RKO (cell line): ENCODE measurements at places on chromosomes 3 and 15.

DNA sequence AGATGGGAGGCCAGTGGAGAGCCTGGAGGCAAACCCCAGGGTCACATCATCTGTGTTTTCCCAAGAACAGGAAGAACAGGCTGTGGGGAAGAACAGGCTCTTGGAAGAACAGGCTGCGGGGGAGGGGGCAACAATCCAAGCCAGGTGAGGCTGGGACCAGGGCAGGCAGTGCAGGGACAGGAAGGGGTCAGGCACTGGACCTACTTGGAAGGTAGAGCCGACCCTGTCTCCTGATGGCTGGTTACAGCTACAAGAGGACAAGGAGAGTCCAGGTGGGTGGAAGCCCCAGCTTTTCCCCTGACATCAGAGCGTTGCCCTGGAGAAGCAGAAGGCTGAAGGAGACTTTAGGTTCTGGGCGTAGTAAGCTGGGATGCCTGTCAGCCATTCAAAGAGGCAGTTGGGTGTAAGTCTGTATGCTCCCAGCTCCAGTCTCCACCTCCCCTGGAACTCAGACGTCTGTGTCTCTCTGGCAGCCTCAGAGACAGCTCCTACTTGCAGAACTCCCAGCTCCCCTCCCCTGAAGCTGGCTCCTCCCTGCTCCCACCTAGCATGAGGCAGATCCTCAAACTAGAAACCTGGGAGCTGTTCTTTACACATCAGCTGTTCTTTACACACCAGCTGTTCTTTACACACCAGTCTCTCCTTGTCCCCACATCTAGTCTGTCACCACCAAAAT, 130.9 kb downstream of the DNAJB8 start:
- no peak for DNase-seq

DNA sequence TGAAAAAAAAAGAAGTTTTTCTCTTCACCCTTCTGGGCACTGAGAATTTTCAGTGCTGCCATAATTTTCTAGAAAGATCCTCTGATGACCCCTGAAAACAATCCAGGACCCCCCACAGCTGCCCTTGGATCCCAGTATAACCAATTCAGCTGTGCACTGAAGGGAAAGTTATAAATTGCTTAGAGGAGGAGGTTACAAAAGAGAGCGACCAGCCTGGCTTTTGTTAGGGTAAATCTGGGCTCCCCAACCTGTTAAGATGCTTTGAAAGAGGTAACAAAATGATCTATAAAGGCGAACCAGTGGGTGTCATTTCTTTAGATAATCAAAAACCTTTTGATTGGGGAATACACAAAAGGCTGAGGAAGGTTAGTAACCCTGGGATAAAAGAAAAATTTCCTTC, 407.9 kb upstream of the ATP11B start:
- DNase-seq, result no peak

DNA sequence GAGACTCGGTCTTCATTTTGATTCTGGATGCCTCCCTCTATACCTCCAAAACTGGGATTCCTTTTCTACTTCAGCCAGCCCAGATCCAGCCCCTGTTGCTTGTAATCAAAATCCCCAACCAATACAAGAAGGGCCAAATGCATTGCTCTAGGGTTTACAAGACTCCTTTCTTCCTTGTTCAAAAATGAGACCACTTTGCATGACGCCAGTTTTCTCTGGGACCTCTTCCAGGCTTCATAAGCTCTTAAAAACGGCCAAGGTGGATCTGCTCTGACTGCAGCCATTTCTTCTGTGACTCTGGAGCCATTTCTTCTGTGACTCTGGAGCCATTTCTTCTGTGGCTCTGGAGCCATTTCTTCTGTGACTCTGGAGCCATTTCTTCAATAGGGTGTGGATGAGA, 71.9 kb downstream of the ADAMTS17 start:
- DNase-seq, result no peak

- DNase-seq, result no peak
Measured at GRCh38 chr3:106288781-106289180, 420.0 kb upstream of the CBLB start.

DNA sequence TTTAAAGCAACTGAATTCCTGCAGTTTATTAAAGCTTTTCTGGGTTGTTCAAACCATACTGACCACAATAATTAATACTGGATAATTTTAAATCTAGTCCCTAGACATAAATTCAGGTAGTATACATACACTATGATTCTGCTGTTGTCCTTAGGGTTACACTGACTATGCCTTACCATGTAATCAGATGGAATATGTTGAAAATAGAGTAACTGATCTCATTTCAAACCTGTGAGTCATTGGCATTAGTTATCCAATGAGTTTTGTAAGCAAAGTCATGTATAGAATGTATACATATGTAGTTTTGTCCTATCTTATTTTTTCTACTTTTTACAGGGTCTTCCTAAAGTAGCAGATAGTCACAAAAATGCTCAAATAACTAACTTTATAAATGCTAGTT, 517.1 kb upstream of the CCDC54 start:
- DNase-seq, result peak; percentile 15

- no peak for DNase-seq
Measured at GRCh38 chr3:111607240-111607920, 12.2 kb upstream of the ZBED2 start.

DNA sequence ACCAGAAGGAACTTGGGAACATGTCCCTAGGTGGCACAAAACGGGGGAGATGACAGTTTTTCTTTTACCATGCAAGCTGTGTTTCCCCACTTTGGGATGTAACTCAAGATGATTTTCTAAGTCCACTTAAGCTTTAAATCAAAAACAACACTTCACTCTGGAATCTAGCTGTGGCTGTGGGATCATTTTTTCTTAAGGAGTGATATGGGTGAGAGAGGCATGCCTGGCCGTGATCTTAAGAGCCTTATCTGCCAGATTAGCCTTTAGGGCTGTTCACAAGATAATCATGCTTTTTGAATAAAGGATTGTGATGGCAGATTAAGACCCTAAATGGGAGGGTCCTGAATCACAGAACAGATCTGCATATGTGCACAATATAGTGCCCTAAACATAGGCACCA, 384.8 kb upstream of the SEMA6D start:
- DNase-seq, result no peak

GRCh38 chr15:65632780-65633375, 11.1 kb downstream of the SLC24A1 start:
- DNase-seq, result no peak
